Activated CD8-positive, alpha-beta memory T cell treated with anti-CD3 and anti-CD28 coated beads for 4 hours (primary cell): ENCODE measurements at places on chromosomes 4 and X.

DNA sequence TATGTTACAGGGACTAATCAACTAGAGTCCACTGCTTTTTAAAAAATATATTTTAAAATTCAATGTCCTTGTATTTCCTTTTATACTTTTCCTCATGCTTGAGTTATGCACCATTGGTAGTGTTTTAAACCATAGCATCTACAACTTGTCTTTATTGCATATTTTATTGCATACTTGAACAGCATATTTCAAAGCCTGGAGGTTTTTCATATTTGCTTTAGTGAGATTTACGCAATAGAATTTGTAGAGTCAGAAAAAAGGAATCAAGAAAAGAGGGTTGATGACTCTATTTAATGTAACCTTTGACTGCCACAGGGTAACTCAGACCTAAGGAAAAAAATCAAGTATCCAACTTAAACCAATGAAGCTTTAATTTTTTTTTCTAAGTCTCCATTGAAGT is 1165.7 kb upstream of the IGFBP7 start:
- no peak for DNase-seq

DNA sequence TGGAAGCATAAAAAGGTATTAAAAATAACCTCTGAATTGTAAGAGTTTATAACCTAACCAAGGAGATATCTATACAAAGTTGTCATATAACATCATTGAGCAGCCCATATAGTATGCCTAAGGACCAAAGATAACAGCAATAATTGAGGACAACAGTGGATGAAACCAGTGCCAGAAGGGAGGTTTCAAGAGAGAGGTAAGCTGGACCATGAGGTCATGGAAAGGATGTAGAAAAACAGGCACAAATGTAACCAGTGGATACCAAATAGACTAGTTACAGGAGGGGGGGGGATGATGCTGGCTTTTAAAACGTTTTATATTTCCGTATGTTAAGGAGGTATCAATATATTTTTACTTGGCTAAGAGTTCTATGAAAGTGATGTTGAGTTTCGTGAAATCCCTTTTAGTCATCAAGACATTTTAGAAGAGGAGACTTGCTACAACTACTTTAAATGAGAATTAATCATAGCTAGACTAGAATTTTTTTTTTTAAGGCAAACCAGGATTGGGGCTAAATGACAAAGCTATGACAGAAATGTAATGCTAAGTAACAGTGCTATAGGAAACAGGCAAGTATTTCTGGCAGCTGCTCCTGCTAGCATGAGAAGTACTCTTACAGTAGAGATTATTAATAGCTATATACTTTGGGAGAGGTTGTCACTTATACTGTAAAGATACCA is 161.1 kb downstream of the FBXW7 start:
- DNase-seq, result no peak

GRCh38 chrX:109990582-109991276 is 12.2 kb upstream of the TMEM164 start:
- DNase-seq, result no peak

- no peak for DNase-seq
Observed at GRCh38 chr4:184122631-184123408, 94.9 kb downstream of the ENPP6 start.

GRCh38 chr4:8779490-8779932 is 92.1 kb downstream of the HMX1 start:
- no peak for DNase-seq

DNA sequence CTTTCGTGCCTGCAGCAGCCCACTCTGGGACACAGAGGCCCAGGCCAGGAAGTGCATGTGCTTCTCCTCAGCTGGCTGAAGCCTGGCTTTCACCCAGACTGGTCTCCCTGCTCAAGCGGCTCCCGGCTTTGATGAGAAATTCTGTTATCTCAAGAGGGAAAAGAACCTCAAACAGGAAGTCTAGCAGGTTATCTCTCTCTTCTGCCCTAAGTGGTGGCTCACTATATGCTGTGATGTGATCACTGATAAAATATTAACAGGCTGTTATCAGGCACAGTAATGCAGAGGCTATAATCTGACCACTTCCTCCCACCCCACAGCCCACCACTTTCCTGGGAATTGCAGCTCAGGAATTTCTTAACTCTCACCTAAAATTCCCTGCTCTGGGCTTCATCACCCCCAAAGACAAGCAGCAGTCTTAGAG is 13.3 kb downstream of the CLDN2 start:
- no peak for DNase-seq

GRCh38 chr4:3877236-3877635 is 111.1 kb downstream of the ADRA2C start:
- DNase-seq, result no peak

- no peak for DNase-seq
Observed at GRCh38 chr4:129254526-129254925, 158.6 kb downstream of the C4orf33 start.

GRCh38 chr4:75653845-75654503 is 19.2 kb downstream of the G3BP2 start:
- no peak for DNase-seq

- DNase-seq, result no peak
Observed at GRCh38 chr4:85905761-85906160, 430.8 kb downstream of the ARHGAP24 start.

GRCh38 chr4:128858879-128859671 is 49.6 kb downstream of the JADE1 start:
- DNase-seq, result no peak

- DNase-seq, result no peak
Observed at GRCh38 chr4:167622481-167623240, 388.4 kb upstream of the SPOCK3 start.

GRCh38 chr4:176508780-176509331 is 189.1 kb downstream of the SPCS3 start:
- no peak for DNase-seq

DNA sequence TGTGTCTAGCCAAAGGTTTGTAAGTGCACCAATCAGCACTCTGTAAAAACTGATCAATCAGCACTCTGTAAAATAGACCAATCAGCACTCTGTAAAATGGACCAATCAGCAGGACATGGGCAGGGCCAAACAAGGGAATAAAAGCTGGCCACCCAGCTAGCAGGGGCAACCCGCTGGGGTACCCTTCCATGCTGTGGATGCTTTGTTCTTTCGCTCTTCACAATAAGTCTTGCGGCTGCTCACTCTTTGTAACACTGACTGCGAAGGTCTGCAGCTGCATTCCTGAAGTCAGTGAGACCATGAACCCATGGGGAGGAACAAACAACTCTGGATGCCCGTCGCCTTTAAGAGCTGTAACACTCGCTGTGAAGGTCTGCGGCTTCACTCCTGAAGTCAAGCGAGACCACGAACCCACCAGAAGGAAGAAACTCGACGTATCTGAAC is 14.3 kb downstream of the HNRNPDL start:
- DNase-seq, result no peak

GRCh38 chr4:184498598-184498997 is 24.2 kb upstream of the IRF2 start:
- DNase-seq, result no peak

DNA sequence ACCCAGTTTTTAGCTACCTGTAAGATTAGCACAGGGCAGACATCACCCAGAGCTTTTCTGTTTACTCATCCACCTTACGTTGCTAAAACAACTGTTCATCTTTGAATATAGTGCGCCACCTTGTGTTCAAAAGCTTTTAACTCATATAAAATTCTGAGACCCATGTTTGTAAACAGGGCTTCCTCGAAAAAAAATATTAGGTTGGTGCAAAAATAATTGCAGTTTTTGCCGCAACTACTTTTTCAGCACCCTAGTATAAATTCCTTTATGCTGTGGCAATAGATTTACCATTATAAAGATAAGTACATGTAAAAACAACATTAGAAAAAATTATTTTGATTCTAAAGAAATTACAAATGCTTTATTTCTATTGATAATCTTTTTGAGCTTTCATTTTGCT is 147.9 kb downstream of the LRBA start:
- peak; percentile 4 for DNase-seq

DNA sequence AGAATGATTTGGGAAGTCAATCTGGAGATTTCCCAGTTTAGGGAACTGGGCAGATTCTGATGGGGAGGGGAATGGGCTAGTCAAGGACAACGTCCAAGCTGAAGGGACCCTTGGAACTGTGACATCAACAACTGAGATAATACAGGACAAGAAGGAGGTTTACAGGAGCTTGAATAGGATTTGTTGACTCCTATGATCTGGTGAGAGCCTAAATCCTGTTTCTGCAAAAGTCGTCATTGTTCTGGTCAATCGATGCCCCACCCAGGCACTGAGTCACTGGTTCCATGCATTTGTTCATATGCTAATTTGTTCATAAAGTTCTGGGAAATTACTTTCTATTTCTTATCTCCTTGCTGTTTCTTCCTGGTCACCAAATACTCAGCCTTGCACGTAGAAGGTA is 15.3 kb upstream of the PDGFRA start:
- no peak for DNase-seq

DNA sequence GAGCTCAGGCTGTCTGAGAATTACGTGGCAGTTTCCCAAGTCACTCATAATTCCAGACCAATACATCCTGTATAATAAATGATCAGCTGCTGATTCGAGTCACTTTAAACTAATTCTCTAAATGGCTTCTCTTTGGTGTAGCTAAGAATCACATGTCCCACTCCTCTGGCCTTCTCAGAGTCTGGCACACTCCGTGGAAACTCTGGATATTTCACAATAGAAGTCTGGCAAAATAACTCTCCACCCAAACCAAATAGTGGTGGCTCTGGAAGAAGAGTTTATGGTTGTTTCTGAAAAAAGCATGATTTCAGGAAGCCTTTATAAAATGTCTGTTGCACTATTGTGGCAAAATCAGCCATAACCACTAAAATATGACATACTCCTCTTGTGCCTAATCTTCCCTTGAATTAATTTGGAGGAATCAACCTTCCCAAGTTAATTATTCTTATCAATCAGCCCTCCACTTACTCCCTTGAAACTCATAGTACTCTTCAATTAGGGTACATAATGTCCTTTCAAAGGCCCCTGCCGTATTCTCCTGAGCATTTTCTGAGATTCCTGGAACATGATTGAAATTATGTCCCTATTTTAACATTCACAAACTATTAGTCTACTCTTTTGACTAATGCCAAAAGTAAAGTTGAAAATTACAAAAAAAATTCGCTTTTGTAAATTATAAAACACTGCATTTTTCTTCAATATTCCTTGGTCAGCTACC is 991.6 kb downstream of the FAT4 start:
- DNase-seq, result no peak

- no peak for DNase-seq
Observed at GRCh38 chr4:45713996-45714395, 409.9 kb downstream of the GABRG1 start.

- DNase-seq, result no peak
Observed at GRCh38 chr4:770022-770421, 55.9 kb downstream of the CPLX1 start.

DNA sequence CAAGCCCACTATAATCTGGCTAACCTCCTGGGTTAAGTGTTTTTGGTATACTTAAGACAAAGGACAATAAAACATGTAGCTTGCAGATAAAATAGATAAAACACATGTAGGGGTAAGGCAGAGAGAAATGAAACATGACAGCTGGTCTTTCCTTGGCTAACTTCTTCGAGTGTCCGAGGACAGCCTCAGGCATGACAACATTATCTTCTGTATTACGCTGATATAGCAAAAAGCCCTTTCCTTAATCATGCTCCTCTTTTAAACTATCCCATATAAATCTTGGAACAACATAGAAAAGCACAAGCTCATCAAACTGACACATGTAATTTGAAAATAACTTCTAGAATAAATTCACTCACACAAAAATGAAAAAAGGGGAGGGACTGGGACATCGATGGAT is 91.1 kb downstream of the SEL1L3 start:
- DNase-seq, result no peak

- no peak for DNase-seq
Observed at GRCh38 chrX:119411959-119412358, 12.8 kb downstream of the SLC25A43 start.

GRCh38 chr4:75916091-75916661 is 13.9 kb upstream of the PPEF2 start:
- DNase-seq, result no peak

GRCh38 chr4:109078724-109079123 is 223.7 kb downstream of the COL25A1 start:
- DNase-seq, result no peak

DNA sequence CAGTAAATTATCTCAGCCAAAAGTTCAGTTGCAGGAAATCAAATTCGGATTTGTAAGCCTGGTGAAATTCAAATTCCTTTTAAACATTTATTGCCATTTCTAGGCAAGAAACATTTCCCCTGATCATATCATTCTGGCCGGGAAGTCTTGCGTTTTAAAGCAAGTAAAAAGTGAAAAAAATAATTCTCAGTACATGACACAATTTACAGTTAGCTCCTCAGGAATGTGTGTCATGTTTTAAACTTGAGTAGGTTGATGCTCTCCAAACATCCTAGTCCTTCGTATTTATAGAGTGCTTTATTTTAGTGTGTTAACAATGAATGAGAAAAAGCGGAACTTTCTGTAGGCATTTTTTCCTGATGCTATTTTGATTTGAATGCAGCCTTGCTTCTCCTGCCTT is 158.3 kb upstream of the SCML1 start:
- DNase-seq, result no peak

GRCh38 chr4:9925750-9926439 is 95.4 kb downstream of the SLC2A9 start:
- DNase-seq, result no peak

- DNase-seq, result no peak
Observed at GRCh38 chr4:70179811-70180210, 15.7 kb upstream of the ODAM start.

GRCh38 chrX:52082578-52082977 is 13.6 kb upstream of the MAGED4B start:
- DNase-seq, result no peak

GRCh38 chr4:186781032-186781917 is 57.6 kb upstream of the FAT1 start:
- no peak for DNase-seq

- DNase-seq, result no peak
Observed at GRCh38 chr4:126182336-126182735, 867.6 kb downstream of the FAT4 start.

DNA sequence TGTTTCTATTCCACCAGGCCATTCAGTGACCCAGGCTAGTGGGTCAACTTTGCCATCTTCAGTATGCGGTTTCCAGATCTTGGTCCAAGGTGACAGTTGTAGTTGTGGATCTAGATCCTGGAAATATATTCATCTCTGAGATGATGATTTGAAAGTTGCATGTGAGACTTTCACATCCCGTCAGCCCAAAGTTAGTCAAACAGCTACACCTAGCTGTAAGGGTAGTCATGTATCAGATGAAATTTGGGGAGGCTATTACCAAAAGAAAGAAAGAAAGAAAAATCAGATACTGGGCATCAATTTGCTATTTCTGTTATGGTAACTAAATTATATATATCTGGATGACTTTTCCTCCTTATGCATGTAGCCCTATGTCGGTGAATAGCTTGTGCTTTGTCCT is 259.4 kb upstream of the ARX start:
- DNase-seq, result no peak

GRCh38 chr4:83025563-83025962 is 9.4 kb upstream of the COPS4 start:
- no peak for DNase-seq

GRCh38 chrX:9153300-9153699 is 119.4 kb upstream of the FAM9B start:
- DNase-seq, result no peak

DNA sequence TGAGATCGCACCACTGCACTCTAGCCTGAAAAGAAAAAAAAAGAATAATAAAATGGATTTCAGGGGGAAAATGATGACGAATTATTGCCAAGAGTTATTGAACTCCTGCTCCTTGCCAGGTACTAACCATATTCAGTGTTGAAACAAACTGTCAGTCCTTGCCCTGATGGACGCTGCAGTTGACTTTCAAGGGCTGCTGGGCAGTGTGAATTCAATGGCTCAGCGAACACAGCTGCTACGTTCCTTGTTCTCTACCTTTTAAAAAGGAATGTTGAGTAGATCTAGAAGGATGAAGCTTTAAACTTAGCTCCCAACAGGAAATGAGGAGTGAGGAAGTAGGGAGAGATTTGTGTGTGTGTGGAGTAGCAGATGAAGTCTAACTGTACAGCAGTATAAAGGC is 2.7 kb downstream of the LIMCH1 start:
- no peak for DNase-seq
